Activated T-helper 1 cell treated with anti-CD3 and anti-CD28 coated beads, Interleukin-2, amount 50 U/mL, for 16 hours (primary cell): ENCODE measurements at places on chromosomes 5 and 9.

- DNase-seq, result no peak
Observed at GRCh38 chr9:5650356-5651105, 21.6 kb downstream of the RIC1 start.

DNA sequence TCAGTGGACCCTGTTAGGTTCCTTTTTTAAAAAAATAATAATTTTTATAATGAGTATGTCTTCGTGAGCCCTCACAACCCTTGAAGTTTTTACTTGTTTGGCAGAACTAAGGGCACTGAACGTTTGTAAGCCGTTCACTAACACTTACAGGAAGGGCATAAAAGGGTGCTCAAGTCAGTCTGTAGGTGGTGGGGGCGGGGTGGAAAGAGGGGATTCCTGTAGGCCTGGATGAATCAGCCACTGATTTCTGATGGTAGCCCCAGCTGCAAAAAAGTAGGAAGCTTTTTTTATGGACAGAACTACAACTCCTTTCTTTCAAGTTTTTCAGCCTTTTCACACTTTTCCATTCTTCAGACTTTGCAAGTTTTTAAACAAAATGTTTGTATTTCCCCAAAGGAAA, 35.8 kb downstream of the PIK3R1 start:
- no peak for DNase-seq

DNA sequence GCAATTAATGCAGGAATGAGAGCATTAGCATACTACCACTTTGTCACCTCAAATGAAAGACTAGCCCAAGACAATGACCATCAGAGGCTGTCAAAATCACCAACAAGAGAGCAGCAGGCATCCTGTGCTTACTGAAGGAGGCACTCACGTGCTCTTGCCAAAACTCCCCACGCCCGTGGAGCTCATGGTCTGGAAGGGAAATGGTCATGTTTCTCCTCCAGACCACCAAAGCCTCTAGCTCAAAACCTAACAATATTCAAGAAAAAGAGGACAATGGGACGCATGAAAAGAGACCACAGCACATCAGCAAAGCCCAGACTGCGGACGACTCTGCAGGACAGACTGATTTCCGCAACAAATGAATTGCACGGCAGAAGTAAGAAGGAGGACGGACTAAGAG, 12.8 kb downstream of the AKNA start:
- DNase-seq, result no peak

GRCh38 chr9:116901260-116901659, 214.2 kb downstream of the TRIM32 start:
- no peak for DNase-seq

DNA sequence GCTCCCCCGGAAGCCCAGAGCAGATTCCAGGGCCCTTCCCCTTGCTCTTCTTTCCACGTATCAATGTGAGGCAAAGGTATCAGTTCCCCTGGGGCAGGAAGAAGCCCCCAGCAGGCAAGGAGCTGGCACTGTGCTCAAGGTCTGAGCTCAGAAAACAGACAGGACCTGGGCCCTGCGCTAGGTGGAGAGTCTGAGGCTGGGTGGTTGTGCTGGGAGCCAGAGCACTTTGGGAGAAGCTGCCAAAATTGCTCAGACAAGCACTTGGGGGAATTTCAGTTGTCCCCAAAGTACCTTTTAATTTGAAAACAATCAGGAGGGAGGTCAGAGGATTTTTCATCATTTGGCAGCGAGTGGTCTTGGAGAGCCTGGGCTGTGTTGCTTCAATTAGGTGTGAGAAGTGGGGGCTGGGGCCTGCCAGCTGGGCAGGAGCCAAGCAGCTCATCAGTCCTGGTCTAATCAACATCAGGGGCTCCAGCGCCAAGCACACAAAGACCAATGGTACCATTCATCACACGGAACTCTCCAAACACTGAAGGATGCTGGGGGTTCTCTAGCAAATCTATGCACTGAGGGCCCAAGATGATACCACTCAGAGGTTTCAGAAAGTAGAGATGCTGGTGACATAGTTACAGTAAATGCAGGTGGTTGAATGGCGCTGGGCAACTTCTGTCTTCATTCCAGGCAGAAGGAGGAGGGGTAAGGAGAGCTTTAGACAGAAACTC, 176.5 kb downstream of the SNX18 start:
- DNase-seq, result no peak

GRCh38 chr5:88805151-88805784, 77.7 kb downstream of the MEF2C start:
- no peak for DNase-seq

DNA sequence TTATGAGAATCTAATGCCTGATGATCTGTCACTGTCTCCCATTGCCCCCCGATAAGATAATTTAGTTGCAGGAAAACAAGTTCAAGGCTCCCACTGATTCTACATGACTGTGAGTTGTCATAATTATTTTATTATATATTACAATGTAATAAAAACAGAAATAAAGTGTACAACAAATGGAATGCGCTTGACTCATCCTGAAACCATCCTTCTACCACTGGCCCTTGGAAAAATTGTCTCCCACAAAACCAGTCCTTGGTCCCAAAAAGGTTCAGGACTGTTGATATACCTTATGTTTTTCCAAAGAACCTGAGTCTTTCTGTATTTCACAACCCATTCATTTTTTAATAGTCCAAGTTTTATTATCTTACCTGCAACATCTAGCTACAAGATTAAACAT, 403.5 kb downstream of the TAF11L14 start:
- DNase-seq, result no peak

- DNase-seq, result no peak
Observed at GRCh38 chr5:173984218-173984617, 4.8 kb upstream of the C5orf47 start.

DNA sequence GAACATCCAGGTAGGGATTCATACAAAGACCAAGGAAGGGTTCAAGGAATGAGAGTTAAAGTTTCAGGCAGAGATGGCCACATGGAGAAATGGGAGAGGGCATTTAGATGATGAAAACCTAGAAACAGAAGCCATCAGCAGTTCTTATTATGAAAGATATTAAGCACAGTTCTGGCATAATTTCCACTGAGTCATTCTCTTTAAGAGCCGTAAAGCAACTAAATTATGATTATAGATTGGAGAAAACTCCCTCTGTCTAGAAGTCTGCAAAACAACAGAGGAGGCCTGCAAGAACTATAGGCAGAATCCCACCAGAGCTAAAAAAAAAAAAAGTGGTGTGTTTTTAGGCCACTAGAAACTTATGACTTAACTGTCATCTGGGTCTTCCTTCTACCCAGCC, 157.1 kb upstream of the MPDZ start:
- DNase-seq, result no peak

GRCh38 chr5:91379246-91379913, 3.7 kb downstream of the ARRDC3 start:
- no peak for DNase-seq

GRCh38 chr9:1713841-1714240, 301.3 kb upstream of the SMARCA2 start:
- no peak for DNase-seq

- DNase-seq, result no peak
Observed at GRCh38 chr5:36403632-36404311, 102.1 kb upstream of the RANBP3L start.

GRCh38 chr5:33721491-33722200, 170.1 kb downstream of the ADAMTS12 start:
- no peak for DNase-seq

GRCh38 chr9:119181561-119181960, 187.7 kb downstream of the BRINP1 start:
- no peak for DNase-seq

GRCh38 chr5:39186289-39186688, 33.1 kb downstream of the FYB1 start:
- no peak for DNase-seq

- no peak for DNase-seq
Observed at GRCh38 chr9:24416136-24416535, 129.6 kb downstream of the IZUMO3 start.

GRCh38 chr9:136174779-136175615, 29.9 kb downstream of the LHX3 start:
- DNase-seq, result no peak

GRCh38 chr5:26295541-26295940, 742.8 kb downstream of the CDH9 start:
- no peak for DNase-seq

DNA sequence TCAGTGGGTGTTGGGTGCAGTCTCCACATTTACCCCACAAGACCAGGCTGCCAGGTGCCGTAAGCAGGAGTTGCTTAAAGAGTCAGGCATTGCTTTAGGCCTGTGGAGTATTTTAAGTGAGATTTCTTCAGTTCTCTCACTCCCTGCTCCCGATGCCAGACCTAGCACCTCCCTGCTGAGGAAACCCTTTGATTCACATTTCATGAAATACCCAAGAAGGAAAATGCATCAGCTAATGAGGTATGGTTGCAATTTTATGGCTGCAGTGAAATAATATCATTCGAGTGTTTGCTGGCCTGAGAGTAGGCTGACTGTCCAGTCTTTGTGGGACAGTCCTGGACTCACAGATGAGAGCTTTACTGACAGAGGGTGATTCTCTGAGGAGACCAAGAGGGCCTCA, 67.4 kb upstream of the CTSL start:
- no peak for DNase-seq

GRCh38 chr5:88089719-88090390, 178.8 kb downstream of the TMEM161B start:
- DNase-seq, result no peak

- no peak for DNase-seq
Observed at GRCh38 chr9:133060417-133060841, 1.4 kb upstream of the CEL start.
